ENCODE measurements at places on chromosomes 4 and X.

- peak; percentile 12 for DNase-seq
Observed at GRCh38 chrX:29852767-29853166, 362.6 kb upstream of the MAGEB2 start.

- no peak for DNase-seq
Observed at GRCh38 chr4:20078644-20079043, 173.1 kb upstream of the SLIT2 start.

- DNase-seq: peak; percentile 84
Observed at GRCh38 chrX:109347632-109348031, 134.3 kb downstream of the GUCY2F start.

- no peak for DNase-seq
Observed at GRCh38 chr4:153295131-153295755, 49.2 kb upstream of the MND1 start.

DNA sequence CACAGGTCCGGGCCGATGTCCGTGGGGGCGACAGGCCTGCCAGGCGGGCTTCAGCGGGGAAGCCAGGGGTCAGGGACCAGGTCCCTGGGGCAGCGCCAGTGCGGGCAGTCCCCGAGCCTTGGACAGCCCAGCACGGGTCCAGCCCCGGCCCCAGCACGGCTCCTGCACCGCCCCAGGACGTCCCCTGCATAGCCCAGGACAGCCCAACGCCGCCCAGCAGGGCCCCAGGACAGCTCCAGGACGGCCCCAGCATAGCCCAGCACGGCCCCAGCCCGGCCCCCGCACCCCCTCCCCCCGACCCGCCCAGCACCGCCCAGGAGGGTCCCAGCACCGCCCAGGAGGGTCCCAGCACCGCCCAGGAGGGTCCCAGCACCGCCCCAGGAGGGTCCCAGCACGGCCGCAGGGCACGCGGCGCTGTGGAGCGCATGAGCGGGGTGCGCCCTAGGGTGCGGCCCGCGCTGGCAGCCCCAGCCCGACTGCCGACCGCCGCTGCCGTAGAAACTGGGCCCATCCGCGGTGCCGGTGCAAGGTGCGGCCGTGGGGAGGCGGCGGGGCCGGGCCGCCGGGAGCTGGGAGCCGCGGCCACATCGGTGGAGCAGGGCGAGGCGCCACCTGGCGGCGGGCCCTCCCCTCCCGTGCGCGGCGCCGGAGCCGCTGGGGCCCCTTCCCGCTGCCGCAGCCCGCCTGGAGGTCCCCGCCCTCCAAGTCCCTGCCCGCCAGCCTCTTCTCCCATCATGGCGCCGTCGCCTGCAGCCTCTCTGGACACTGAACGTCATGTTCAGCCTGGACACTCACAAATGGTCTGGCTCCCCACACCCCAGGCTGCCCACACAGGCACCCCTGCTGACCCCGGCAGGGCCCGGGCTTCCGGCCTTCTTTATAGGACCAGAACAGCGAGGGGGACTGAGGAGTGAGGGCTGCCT is 106.8 kb upstream of the NKX1-1 start:
- peak; percentile 9 for DNase-seq

DNA sequence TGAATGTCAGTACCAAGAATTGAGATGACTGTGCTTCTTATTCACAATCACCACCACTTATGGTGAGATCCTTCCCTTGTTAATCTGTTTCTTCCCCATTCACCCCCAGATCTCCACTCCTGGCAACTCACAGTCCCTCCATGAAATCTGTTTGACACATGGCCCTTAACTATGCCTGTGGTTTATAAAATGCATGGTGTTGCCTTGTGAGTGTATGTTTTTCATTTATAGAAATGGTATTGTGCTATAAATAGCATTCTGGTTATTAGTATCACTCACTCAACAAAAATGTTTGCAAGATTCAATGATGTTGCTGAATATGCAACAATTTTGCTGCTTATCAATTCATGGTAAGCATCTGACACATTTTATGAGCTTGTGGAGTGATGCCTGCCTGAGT is 131.0 kb downstream of the PRKX start:
- DNase-seq: no peak

DNA sequence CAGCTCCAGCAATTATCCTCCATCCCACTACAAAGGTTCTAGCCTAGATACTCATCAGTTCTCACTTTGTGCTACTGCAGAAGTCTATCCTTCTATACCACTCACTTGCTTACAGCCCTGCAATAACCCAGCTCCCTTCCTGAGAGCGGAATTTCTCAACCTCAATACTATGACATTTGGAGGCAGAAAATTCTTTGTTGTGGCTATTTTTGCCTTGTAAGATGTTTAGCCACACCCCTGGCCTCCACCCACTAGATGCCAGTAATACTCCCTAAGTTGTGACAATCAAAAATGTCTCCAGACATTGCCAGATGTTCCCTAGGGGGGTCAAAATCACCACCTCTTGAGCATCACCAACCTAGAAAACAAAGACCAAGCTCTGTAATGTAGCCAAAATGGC is 149.5 kb downstream of the QDPR start:
- DNase-seq: no peak

DNA sequence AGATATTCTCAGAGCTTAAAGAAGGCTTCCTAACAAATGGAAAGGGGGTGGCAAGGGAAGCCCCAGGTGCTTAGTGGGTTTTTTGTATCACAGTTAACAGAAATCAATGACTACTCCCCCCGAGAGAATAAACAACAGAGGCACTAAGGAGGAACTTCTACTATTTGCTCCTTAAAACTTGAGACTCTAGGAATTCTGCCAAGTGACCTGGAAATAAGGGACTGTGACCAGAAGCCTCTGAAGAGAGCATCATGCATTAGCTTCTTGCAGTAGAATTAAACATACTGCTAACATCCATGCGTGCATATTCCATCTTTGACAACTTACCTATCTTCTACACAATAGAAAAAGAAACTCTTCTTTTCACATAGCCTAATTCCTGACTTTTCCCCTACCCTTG is 86.8 kb downstream of the CAMK2D start:
- no peak for DNase-seq

GRCh38 chr4:21879187-21879586 is 69.4 kb downstream of the KCNIP4 start:
- peak; percentile 67 for DNase-seq

- peak; percentile 78 for DNase-seq
Observed at GRCh38 chr4:186587416-186588018, 32.1 kb upstream of the MTNR1A start.

GRCh38 chr4:182394181-182394580 is 151.0 kb downstream of the TENM3 start:
- DNase-seq: no peak

GRCh38 chrX:125204681-125205132 is 115.0 kb upstream of the TEX13C start:
- DNase-seq: no peak

GRCh38 chr4:8286719-8287342 is 17.3 kb downstream of the HTRA3 start:
- DNase-seq: no peak

DNA sequence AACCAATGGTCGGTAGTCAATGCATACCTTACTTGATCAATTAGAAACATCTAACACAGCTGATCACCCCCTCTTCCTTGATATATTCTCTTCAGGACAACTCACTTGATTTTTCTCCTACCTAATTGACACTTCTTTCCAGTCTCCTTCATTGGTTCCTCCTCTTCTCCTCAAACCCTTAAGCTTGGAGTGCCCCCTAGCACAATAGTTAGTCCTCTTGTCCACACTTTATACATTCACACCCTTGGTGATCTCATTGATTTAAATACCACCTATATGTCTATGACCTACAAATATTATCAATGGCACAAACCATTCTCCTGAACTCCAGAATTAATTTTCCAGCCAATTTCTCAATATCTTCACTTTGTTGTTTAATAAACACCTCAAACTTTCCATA is 724.0 kb downstream of the ADGRL3 start:
- no peak for DNase-seq

GRCh38 chrX:13570261-13570605 is 832 bp downstream of the EGFL6 start:
- DNase-seq: no peak

- peak; percentile 46 for DNase-seq
Observed at GRCh38 chrX:46649421-46650260, 76.1 kb downstream of the CHST7 start.

GRCh38 chr4:140106289-140106844 is 47.6 kb downstream of the MAML3 start:
- no peak for DNase-seq

- peak; percentile 100 for DNase-seq
Observed at GRCh38 chr4:123832173-123833026, 435.8 kb downstream of the SPRY1 start.

GRCh38 chr4:154732669-154733068 is 11.1 kb upstream of the LRAT start:
- DNase-seq: no peak

- DNase-seq: peak; percentile 79
Observed at GRCh38 chr4:7910952-7911578, 28.6 kb downstream of the AFAP1 start.

- DNase-seq: peak; percentile 8
Observed at GRCh38 chr4:100510551-100510950, 7.3 kb downstream of the EMCN start.

DNA sequence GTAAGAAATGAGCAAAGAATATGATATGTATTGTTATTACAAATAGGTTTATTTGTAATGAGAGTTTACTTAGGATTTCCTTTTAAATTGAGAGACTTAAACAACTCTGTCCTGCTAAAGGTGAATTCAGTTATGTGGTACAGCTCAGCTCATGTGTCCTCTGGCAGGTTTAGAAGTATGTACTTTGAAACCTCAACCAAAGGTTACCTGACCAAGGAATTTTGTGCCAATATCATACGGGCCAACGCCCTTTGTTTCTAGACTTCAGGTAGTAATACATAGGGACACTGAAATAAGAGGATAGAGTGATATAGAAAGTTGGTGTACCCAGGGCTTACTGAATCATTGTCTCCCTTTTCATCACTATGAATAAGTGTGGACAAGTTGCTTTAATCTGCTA is 25.7 kb downstream of the SLAIN2 start:
- no peak for DNase-seq

DNA sequence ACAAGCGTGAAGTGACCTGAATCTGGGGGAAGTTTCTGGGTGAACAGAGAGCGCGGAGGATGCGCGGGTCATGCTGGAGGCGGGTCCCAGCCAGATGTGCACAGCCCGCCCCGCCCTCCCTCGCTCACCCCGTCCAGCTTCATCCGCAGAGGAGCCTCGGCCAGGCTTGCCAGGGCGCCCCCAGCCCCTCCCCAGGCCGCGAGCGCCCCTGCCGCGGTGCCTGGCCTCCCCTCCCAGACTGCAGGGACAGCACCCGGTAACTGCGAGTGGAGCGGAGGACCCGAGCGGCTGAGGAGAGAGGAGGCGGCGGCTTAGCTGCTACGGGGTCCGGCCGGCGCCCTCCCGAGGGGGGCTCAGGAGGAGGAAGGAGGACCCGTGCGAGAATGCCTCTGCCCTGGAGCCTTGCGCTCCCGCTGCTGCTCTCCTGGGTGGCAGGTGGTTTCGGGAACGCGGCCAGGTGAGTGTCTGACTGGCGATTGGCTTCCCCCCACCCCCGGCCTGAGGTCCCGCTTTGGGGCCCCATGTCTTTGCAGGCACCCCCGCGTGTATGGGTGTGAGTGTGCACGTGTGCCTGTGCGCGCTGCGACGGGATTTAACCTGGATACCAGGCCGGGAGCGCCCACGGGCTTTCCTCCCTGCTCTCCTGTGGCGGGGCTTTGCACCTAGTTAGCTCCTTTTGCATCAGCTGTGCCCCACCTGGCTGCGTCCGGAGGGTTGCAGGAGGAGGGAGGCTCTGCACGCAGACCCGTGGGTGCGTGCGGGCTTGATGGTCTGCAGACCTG is at the start of gene EGFL6:
EGFL6 (plus strand) TSS at position 123 of the 782 bp plus-strand sequence; CDS start at position 384, 261 bp downstream.
- no peak for DNase-seq

DNA sequence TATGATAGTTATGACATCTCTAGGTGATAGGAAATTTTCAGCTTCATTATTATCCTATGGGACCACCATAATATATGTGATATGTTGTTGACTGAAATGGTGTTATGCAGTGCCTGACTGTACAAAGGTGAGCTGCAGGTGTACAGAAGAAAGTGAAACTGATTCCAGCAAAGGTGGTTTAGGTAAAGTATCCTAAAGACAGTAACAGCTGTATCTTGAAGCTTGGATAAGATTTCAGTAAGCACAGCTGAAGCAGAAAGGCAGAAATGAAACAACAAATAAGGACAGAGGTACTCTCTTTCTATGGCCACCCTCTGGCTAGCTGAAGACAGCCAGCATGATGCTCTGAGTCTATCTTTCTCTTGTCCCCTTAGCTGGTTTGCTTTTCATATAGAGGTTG is 30.0 kb upstream of the PGK1 start:
- DNase-seq: no peak

DNA sequence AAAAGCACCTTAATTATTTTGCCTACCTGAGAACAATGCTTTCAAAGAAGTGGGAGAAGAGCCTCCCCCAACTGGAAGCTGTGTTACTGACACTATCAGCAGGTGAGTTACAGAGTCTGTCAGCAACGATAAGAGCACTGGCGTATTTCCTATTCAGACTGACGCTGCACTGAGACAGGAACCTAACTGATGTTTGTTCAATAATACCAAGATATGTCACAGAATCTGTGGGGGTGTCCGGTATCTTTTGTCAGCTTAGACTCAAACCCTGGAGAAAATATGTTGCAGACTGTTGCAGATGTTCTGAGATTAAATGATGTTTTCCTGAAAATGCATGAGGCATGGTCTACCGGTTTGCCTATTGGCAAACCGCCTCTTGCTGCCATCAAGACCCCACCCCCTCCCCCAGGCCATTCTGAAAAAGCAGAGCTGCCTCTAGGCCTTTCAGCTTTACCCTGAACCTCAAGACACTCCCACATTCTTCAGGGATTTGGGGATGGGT is 115.2 kb upstream of the KIT start:
- DNase-seq: no peak

DNA sequence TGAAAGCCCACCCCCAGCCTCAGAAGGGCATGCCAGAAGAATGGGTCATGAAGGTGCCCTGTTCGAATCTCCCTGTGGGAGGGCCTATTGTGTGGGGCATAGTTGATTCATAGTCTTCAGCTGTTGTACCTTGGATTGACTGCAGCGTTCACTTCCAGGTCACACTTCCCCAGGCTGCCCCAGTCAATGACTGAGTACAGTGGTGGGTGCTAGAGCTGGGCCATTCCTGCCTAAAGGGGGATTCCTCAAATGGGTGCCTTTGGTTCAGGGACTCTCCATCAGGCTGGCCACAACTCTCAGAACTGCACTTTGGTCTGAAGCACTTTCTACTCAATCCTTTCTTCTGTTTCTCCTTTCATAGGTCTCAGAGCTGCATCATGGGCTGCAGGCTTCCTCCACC is 35.0 kb upstream of the RASGEF1B start:
- DNase-seq: no peak

- peak; percentile 98 for DNase-seq
Observed at GRCh38 chrX:53422086-53422860, at the start of gene SMC1A. Gene SMC1A (minus strand): TSS chrX:53422654. CDS start chrX:53422600, 54 bp downstream.

DNA sequence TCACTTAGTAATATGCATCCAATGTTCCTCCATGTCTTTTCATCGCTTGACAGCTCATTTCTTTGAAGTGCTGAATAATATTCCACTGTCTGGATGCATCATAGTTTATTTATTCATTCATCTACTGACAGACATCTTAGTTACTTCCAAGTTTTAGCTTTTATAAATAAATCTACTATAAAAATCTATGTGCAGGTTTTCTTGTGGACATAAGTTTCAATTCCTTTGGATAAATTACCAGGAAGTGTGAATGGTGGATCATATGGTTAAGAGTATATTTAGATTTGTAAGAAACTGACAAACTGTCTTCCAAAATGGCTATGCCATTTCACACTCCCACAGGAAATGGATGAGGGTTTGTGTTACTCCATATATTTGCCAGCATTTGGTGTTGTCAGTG is 1392.9 kb upstream of the PABPC4L start:
- DNase-seq: no peak

- no peak for DNase-seq
Observed at GRCh38 chr4:7199771-7200441, 7.6 kb downstream of the SORCS2 start.

- no peak for DNase-seq
Observed at GRCh38 chr4:146795711-146796110, 150.0 kb downstream of the TTC29 start.

All from cardiac fibroblast (primary cell).